ENCODE measurements at places on chromosomes 13 and 19.
A peak's percentile ranks its signal among the peaks of the same experiment; 100 is the strongest.

- no peak for DNase-seq
Observed at GRCh38 chr19:4624733-4625362, 14.5 kb upstream of the TNFAIP8L1 start.

DNA sequence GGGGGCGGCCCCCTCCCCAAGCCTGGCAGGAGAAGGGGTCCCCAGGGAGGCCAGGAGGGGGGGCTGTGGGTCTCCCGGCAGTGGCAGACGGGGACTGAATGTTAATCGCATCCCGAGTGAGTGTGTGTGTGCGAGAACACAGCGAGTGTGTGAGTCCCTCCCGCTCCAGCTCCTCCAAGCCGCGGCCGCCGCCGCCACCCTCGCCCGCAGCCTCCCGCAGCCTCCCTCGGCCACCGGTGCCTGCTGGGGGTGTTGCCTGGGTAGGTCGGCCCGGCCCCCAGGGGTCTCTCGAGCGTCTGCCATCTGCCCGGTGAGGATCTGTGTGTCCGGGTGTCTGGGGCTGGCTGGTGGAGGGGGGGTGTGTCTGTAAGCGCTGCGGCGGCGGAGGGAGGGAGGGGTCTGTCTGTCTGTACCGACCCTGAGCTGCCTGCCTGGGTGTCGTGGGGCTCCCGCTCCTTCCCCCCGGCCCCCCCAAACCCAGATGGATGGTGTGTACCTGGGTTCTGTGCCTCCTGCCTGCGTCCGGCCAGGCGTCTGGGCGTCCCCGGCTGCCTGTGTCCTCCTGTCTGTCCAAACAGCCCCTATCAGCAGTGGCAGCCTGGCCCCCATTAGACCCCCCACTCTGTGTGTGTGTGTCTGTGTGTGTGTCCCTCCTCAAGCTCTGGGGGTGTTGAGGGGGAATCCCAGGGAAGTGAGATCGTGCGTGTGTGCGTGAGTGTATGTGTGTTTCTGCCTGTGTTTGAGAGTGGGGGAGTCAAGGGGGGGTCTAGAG is at the start of gene GRIN2D:
Gene GRIN2D (plus strand): TSS at position 110 of the 772 bp plus-strand sequence. CDS start 4,725 bp downstream, outside the sequence.
- DNase-seq = no peak

DNA sequence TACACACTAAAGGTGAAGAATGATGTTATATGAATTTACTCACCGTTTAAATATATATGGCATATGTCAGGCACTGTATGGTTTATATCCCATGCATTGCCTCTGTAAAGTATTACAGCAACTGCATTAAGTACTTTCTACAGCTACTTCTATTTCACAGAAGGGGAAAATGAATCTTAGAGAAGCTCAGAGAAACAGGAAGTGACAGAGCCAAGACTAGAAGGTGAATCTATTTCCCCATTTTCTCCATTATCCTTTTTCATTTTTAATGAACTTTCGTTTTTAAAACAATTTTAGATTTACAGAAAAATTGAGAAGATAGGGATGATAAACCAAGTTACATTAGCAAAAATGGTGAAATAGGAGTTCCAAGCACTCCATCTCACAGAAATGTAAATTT is 863.3 kb downstream of the UQCRFS1 start:
- no peak for DNase-seq

DNA sequence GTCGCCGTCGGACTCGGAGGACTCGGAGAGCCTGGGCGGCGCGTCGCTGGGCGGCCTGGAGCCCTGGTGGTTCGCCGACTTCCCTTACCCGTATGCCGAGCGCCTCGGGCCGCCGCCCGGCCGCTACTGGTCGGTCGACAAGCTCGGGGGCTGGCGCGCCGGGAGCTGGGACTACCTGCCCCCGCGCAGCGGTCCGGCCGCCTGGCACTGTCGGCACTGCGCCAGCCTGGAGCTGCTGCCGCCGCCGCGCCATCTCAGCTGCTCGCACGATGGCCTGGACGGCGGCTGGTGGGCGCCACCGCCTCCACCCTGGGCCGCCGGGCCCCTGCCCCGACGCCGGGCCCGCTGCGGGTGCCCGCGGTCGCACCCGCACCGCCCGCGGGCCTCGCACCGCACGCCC is 2.5 kb upstream of the GRWD1 start:
- DNase-seq = peak; percentile 41

GRCh38 chr19:21127898-21128297 is 13.9 kb upstream of the ZNF431 start:
- DNase-seq = no peak

GRCh38 chr19:51121257-51121656 is 3.4 kb upstream of the SIGLEC9 start:
- no peak for DNase-seq

Measured in body of pancreas (tissue), 4 donors.